Astrocyte of the spinal cord (primary cell): ENCODE measurements at places on chromosomes 5 and 9.

DNA sequence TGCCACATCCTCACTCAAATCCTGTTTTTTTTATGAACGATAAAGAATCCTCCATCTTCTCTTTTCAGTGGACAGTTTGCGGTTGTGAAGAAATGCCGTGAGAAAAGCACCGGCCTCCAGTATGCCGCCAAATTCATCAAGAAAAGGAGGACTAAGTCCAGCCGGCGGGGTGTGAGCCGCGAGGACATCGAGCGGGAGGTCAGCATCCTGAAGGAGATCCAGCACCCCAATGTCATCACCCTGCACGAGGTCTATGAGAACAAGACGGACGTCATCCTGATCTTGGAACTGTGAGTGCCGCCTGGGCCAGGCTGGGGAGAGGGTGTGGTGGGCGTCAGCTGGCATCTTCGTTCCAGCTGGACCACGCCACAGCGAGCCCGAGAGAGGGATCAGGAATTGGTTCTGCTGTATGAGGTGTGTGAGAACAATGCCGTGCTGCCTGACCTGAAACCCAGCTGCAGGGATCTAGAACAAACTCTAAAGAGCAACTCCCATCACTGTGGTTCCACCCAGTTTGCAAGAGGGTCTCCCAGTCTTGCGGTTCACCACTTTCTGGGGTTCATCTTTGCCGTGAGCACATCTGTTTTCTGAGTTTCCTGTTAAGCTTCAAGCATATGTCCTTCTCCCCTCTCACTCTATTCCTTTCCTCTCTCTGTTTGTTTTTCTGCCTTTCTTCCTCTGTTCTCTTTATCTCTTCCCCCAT, 107.4 kb downstream of the DAPK1 start:
- no peak for DNase-seq

DNA sequence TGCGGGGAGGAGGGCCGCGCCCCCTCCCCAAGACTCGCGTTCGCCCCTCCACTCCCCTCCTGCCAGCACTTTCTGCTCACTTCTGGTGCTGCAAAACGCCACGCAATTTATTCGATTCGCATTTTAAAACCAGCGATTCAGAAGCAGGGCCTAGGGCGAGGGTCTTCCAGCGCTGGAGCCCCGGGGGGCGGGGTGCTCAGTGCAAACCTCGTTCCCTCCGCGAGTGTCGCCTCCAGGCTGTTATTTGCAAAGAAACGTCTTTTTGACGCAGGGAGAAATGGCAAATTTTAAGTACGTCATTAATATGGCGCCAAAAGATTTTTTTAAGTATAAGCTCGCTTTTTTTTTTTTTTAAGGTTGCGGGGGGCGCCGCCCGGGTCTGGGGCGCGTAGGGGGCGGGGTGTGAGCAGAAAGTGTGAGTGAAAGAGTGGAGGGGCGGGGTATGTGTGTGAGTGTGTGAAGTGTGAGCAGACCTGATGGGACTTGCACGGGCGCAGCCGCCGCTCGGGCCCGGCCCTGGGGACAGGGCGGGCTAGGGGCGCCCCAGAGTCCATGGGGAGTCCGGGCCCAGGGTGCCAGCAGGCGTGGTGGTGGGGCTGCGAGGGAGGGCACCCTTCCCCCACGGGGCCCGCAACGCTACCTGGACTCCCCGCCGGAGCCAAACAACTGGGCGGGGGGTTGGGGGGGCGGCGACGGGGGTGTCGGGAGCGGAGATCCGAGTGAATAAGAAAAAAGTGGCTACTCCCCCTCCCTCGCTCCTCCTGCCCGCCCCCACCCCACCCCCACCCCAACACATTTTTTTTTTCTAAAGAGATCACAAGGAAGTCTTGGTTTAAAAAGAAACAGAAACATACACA, at the start of gene JADE2:
Gene JADE2 (plus strand): TSS at position 845 of the 857 bp plus-strand sequence. CDS start 10,188 bp downstream, outside the sequence.
- DNase-seq, result peak; percentile 74

DNA sequence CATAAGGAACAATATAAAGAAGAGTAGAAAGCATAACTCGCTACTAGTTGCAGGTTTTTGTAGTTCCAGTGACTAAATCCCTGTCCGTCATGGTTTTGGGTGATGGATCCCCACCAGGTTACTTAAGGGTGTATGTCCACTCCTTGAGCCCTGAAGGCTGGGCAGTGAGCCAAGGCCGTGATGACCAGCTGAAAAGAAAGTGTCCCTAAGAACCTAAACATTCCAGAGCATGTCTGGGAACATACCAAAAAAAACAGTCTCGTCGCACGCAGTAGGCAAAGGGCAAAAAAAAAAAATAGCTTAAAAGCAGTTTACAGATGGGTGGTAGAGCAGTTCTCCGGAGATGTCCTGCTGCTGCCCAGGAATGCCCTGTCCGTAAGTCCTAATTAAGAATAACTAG, 21.4 kb upstream of the SNAPC3 start:
- peak; percentile 49 for DNase-seq

- peak; percentile 40 for DNase-seq
Observed at GRCh38 chr9:91127653-91128052, 234.1 kb downstream of the AUH start.

DNA sequence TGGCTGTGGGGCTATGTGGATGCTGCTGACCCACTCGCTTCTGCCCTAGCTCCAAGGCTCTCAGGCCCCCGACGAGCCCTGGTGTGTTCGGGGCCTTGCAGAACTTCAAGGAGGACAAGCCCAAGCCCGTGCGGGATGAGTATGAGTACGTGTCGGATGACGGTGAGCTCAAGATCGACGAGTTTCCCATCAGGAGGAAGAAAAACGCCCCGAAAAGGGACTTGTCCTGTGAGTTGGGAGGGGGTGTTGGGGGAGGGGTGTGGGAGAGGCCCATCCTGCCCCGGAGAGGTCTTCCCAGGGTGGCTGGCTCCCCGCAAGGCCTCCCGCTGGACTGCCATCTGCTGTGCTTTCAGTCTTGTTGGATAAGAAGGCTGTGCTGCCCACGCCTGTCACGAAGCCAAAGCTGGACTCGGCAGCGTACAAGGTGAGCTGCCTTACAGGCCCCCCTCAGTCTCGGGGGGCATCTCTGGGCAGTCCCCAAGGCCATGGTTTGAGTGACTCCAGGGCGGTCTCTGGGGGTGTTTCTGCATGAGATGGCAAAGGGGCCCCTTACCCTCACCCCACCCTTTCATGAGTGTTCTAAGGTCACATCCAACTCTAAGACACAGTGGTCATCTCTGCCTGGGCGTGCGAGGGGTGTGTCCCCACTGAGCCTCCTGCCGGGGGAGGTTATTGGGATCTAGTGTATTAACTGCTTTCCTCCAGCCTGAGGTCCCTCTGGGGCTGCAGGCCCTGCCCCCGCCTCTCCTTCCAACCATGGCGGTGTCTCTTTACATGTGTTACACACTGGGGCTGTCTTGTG, 89.5 kb downstream of the PHF2 start:
- no peak for DNase-seq

- no peak for DNase-seq
Observed at GRCh38 chr9:14232111-14232510, 81.8 kb downstream of the NFIB start.

DNA sequence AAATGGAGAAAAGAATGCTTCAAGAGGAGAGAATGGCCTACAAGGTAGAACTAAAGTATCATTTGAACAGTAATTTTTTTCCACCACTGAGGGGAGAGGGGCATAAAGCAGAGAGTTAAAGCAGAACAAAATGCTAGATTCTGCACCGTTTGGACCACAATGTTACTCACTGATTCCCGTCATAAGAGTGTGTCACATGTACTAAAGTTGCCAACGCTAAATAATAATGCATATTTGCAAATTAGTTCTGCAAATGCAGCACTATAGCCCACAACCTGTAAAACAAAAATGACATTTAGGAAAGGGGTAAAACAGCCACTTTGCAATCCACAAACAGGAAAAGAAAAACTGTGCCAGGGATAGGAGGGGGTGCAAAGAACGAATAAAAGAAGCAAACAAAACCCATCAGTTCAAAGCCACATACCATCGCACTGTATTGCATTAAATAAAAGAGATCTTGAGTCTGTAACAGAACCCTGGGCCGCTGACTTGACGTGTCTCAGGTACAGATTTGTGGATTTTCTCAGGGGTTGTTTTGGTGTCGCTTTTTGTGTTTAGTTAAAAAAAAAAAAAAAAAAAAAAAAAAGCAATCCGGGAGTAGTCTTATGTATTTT, 7.7 kb upstream of the NFIB start:
- peak; percentile 61 for DNase-seq

- no peak for DNase-seq
Observed at GRCh38 chr9:138099803-138100598, 222.4 kb downstream of the CACNA1B start.

- no peak for DNase-seq
Observed at GRCh38 chr9:138053321-138053868, 175.8 kb downstream of the CACNA1B start.

DNA sequence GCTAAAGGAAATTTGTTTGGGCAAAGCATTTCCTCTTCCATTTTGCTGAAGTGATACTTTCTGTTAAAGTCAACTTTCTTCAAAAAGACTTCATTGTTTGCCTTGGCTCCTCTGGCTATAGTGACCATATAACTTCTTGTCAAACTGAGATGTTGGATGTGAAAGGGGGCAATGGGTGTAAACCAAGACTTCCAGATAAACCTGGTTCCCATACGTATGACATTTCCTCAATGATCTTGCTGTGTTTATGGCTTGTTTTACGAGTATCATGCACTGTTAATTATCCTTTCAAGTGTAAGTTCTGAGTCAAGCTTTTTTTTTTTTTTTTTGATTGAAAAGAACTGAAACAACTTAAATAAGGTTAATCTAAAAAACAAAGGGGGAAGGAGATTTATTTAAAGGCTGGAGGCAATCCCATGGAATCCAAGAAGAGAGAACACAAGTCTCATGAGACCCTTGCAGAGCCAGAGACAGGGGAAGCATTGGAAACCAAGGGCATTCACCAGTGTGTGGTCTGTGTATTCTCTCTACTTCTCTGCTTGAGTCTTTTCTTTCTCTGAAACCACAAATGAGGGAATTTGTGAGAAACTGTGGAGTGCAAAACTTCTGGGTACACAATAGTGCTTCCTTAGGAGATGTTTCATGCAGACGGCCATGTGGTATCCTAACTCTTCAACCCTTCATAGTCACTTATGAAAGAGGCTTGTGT, 335.3 kb downstream of the RAB3C start:
- no peak for DNase-seq

- DNase-seq, result no peak
Observed at GRCh38 chr5:2877522-2877921, 126.0 kb upstream of the IRX2 start.

GRCh38 chr9:81861644-81862043, 66.6 kb upstream of the SPATA31D4 start:
- peak; percentile 73 for DNase-seq

- no peak for DNase-seq
Observed at GRCh38 chr5:127367029-127367428, 76.4 kb downstream of the MEGF10 start.

GRCh38 chr9:100211476-100211875, 112.4 kb downstream of the INVS start:
- DNase-seq, result no peak

DNA sequence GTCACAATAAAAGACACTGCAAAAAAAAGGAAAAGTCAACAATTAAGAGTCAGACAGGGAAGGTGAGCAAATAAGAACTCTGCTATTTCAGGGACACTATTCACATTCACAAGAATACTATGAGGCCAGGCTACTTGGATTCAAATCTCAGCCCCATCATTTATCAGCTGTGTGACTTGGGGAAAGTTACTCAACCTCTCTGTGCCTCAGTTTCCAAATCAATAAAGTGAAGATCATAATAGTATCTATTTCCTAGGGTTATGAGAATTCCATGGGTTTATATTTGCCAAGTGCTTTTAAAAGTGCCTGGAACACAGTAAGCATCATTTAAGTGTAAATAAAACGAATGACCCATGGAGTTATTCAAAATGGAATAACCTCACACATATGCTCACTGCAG, 56.4 kb downstream of the ALDH7A1 start:
- no peak for DNase-seq

- DNase-seq, result no peak
Observed at GRCh38 chr5:118017536-118017935, 970.8 kb downstream of the DTWD2 start.

- DNase-seq, result peak; percentile 66
Observed at GRCh38 chr5:71924980-71925379, 182.3 kb upstream of the MAP1B start.

- DNase-seq, result no peak
Observed at GRCh38 chr5:179795049-179795862, 1.5 kb downstream of the LTC4S start.

- DNase-seq, result no peak
Observed at GRCh38 chr9:116317503-116317902, 163.9 kb downstream of the PAPPA start.

GRCh38 chr5:50712479-50712878, 46.0 kb downstream of the PARP8 start:
- no peak for DNase-seq

DNA sequence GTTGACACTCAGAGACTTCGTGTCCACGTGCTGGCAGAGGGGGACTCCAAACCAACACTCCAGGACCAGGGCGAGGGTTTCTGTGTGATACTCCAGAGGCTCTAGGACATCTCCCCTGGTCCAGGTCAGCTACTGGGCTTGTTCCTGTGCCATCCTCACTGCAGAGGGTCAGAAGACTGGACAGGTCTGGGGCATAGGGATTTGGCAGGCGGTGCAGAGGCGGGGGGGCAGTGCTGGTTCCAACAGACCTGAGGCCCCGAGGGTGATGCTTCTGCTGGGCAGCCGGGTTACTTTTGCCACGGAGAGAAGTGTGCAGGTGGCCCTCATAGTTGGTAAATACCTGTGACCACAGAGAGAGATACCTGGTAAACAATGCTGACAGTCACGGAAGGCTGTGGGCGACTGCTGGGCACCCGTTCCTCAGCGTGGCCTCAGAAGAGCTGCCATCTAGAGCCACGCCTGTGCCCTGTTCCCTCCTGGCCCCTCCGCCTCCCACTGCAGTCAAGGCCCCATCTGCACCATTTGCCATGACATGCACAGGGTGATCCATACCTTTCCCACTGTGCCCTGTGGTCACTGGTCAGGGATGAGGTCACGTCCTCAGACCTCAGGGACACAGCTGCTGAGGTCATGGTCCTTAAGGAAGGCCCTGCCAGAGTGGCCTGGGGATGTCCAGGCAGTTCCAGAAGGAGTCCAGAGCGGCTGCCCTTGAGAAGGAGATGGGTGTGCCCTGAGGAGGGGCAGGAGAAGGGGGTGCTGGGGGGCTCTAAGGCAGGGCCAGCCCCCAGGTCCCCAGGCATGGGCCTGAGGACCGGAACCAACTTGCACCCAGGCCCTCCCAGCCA, 30.0 kb downstream of the TRIP13 start:
- DNase-seq, result no peak

GRCh38 chr5:95852567-95852966, 30.0 kb upstream of the GLRX start:
- no peak for DNase-seq

GRCh38 chr5:172506921-172507320, 52.6 kb upstream of the SH3PXD2B start:
- no peak for DNase-seq

GRCh38 chr9:17723656-17724055, 144.8 kb downstream of the SH3GL2 start:
- no peak for DNase-seq

DNA sequence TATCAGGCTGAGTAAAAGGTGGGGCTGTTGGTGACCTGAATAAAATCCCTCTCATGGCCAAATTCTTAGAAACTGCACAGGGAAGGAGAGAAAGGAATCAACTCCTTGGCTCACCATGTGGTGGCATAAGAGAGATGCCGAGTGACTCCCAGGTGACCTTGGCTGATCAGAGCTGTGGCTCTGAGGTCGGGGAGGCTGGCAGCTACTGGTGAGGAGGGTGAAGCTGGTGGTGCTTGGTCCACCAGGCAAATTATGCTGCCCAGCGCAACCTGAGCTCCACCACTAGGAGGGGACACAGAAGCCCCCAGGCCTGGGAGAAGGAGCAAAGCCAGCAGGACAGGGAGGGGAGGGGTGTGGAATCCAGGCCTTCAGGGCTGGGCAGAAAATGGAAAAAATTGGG, 111.2 kb upstream of the IL12B start:
- DNase-seq, result no peak
